ENCODE measurements at places on chromosomes 12 and 14.

DNA sequence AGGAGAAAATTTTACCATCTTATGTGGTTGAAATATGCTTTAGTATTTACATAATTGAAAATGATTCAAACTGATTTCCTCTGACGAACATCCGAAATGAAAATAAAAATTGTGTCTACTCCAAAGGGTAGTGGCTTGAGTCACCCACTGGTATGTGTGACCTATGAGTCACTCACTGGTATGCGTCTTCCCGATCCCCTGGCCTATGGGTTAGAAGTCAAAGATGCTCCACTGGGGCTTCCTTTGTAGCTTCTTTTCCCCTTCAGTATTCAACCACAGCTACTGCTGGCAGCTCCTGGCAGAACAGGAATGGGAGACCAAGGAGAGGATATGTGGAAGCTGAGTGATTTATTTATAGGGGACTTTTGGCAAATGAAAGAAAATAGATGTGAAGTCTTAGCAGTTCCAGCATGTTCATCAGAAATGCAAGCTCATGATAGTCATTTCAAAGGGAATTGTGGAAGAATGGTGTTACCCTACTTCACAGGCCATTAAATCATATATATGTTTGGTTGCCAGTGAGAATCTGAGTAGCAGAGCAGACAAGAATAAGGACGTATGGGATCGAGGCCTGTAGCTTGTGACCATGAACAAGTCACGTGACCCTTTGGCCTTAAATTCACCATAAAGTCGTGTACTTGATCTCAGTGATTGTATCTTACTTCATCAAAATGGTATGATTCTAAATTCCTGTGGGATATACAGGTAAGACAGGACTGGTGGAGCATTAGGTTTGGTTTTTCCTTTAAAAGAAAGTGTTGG lies 108.3 kb downstream of the CRADD start:
- peak overlapping the region; percentile 77 for H3K27ac ChIP-seq
- no peaks in the 10 kb centered on the region for H3K27me3 ChIP-seq
- no peak for DNase-seq
- H3K4me3 ChIP-seq = no peak overlapping the region
- H3K36me3 ChIP-seq = no peaks in the 10 kb centered on the region

DNA sequence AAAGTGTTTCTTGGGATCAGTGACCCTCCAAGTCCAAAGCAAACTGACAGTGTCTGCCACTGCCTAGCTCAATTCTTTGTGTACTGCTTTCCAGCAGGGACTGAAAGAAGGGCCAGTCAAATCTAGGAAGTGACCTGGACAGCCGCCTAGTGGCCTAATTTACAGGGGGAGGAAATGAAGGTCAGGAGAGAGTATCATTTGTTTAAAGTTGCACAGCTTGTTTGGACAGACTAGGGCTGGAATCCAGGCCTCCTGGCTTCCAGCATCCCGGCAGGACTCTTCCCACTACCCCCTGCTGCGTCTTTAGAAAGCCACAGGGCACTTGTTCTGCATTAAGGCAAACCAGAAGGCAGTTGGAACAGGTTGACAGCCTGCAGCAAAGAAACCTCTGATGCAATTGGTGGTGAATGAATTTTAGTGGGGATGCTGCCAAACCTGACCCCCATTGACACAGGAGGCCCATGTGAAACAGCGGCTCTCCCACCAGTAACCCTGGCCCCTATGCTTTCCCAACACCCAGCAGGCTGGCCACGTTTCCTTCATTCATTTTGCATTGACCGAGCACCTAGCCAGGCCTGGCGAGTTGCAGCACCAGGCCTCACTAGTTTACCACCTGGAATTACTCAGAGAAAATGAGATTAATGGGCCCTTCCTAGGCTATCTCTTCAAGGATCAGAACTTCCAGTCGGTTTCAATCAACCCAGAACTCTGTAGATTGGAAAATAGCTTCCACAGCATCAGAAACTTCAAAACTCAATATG lies 28.2 kb downstream of the GALNT16 start:
- H3K4me3 ChIP-seq = no peak overlapping the region
- H3K36me3 ChIP-seq = no peaks in the 10 kb centered on the region
- H3K27me3 ChIP-seq = no peaks in the 10 kb centered on the region
- DNase-seq = no peak
- H3K27ac ChIP-seq = no peak overlapping the region
- peaks cover 5% of the 10 kb centered on the region for H3K4me1 ChIP-seq

GRCh38 chr12:132399092-132400010 lies 70.0 kb upstream of the GALNT9 start:
- no peaks in the 10 kb centered on the region for H3K4me1 ChIP-seq
- peak; percentile 53 for DNase-seq
- peaks cover 43% of the 10 kb centered on the region for H3K27me3 ChIP-seq
- no peak overlapping the region for H3K27ac ChIP-seq
- no peaks in the 10 kb centered on the region for H3K36me3 ChIP-seq

- peak; percentile 65 for DNase-seq
- H3K36me3 ChIP-seq = no peaks in the 10 kb centered on the region
- peaks cover 29% of the 10 kb centered on the region for H3K4me1 ChIP-seq
- H3K27me3 ChIP-seq = no peaks in the 10 kb centered on the region
- peak overlapping the region; percentile 95 for H3K4me3 ChIP-seq
- H3K27ac ChIP-seq = peak overlapping the region; percentile 96
Measured at GRCh38 chr12:112107306-112108201, 1.0 kb downstream of the NAA25 start.

GRCh38 chr12:60494244-60494643 lies 898.4 kb downstream of the SLC16A7 start:
- no peaks in the 10 kb centered on the region for H3K36me3 ChIP-seq
- no peaks in the 10 kb centered on the region for H3K27me3 ChIP-seq
- DNase-seq = no peak
- no peak overlapping the region for H3K4me3 ChIP-seq
- H3K27ac ChIP-seq = no peak overlapping the region
